ENCODE measurements at places on chromosomes 16 and 17. TPM values are rescaled to one million over a fixed set of nuclear protein-coding genes. Genes with fewer than 3 reads are reported as not detected.

KRT12 gene
- total RNA-seq: not detected

TBC1D28 gene
- not detected for total RNA-seq

NHERF2 gene
- total RNA-seq: 33.5 TPM

TAOK2 gene
- total RNA-seq: 159 TPM

ATP2A3 gene
- not detected for total RNA-seq

CCL8 gene
- 0.05 TPM for total RNA-seq

ZNF624 gene
- 3.9 TPM for total RNA-seq

Measured in dermis blood vessel endothelial cell (primary cell).